ENCODE measurements at places on chromosomes 2 and 18.

DNA sequence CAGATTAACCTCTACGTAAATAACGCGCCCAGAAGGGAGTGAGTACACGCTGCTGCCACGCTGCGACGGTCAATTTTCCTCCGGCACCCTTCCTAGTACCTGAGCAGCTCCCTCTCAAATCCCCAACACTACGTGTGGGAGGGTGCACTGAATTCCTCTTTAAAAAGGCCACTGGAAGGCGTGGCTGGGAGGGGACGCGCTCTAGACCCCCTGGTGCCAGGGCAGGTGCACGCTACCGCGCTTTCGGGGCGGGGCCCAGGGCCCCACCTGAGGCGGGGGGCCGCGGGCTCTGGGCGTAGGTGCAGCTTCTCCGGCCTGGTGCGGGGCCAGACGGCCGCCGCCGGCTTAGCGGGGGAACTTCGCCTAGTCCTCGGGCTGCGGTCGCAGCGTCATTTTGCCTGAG, 668 bp upstream of the ANKRD12 start:
- DNase-seq: no peak

DNA sequence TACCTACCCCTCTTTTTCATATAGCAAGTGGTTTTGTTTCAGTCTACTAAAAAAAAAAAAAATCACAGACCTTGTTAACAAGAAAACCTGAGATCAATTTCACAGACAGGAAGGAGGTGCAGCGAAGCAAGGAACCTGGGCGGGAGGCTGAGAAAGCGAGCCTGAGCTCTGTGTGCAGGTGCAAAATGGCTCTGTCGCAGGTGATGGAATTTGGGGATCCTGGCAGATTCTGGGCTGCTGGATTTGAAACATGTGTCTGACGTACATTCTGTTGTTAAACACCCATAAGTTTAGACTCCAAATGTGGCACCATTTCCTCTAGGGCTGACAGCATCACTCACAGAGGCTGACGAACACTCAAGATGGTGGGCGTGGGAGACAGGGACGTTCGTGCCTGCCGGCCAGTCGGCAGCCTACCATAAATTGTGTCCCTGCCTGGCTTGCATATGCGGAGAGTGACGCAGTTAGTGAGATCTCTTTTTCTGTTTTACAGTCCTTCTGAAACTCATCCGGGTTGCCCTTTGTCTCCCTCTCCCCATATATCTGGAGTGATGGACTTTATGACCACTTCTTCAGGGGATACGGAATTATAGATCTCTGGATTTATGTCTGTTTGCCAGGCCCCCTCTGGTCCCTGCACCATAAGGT, 8.8 kb upstream of the DDX1 start:
- no peak for DNase-seq

- DNase-seq: no peak
These were observed 12.9 kb downstream of the ADCY3 start for GRCh38 chr2:24907116-24907515.

GRCh38 chr18:53375621-53376020, 848.8 kb downstream of the MBD2 start:
- DNase-seq: no peak

- DNase-seq: no peak
These were observed 25.3 kb downstream of the DYNAP start for GRCh38 chr18:54616220-54616848.

DNA sequence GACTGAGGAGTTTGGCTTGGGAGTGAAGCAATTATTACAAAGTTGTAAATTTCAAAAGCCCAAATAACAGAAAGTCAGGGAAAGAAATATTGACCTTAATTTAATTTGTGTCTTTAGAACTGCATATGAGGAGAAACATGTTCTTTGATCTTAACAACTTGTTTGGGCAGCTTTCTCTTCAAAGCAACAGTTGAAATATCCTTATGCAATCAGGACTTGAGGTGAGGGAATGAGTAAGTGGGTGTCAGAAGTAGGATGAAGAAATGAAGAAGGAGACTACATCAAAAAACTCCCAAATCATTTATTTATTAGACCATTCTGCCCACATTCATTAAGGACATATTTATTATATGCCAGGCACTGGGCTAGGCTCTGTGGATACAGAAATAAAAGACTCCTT, 129.4 kb downstream of the GCA start:
- DNase-seq: no peak

GRCh38 chr2:240705204-240705791, 13.6 kb downstream of the AQP12A start:
- no peak for DNase-seq

GRCh38 chr2:143936848-143937722, 582.8 kb downstream of the ZEB2 start:
- no peak for DNase-seq

DNA sequence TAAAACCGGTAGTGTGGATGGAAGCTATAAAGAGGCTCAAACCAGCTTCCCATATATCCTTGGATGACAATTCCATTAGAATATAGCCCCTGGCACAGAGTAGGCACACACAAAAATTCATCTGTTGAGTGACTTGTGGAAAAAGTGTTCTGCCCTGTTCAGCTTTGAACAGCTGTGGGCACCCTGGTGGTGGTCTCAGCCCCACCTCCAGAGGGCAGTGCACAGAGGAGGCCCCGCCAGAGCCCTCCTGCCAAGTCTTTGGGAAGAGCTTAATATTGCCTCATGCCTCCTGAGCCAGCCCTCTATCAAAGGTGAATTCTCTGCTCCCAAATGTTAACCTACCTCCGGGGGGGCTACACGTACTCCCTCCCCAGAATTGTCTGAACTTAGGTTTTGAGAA, 30.4 kb downstream of the EPAS1 start:
- DNase-seq: no peak

GRCh38 chr18:297936-298335, 30.1 kb upstream of the THOC1 start:
- DNase-seq: no peak

DNA sequence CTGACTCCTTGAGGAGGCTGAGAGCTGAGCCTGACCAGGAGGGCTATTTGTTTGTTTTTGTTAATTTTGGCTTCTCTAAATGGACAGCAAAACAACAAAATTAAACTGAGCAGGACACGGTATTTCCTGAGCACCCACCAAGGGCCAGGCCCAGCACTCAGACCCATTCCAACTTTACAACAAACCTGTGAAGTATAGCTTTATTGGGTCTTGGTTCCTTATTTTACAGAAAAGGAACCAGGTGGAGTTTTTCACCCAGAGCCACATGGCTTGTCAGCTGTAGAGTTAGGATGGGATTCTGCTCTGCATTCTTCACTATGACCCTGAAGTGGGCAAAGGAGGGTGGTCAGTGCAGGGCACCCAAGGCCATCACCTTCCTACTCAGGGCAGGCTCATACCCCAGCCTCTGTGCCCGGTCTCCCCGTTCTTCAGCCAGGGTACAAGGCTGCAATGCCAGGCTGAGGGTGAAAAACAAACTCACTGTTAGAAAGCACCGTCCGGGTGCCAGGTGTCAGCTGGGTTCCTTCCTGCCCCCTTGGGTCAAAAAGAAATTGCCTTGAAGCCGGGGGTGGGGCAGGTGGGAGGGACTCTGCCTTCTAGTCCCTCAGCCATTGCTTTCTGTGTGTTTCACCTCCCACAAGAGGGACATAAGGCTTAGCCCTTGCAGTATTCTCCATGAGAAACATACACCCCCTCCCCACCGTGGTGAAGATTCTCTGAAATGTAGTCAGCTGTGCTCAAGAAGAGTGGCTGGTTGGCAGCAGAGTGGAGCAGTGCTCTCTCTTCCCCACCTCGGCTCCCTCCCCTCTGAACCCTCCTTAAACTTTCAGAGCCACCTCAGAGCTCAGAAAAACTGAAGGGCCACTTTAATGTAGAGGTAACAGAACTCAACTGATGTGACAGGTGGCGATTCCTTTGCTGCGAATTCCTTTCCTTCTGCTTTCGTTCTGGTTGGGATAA, 2.2 kb downstream of the PSD4 start:
- DNase-seq: no peak

DNA sequence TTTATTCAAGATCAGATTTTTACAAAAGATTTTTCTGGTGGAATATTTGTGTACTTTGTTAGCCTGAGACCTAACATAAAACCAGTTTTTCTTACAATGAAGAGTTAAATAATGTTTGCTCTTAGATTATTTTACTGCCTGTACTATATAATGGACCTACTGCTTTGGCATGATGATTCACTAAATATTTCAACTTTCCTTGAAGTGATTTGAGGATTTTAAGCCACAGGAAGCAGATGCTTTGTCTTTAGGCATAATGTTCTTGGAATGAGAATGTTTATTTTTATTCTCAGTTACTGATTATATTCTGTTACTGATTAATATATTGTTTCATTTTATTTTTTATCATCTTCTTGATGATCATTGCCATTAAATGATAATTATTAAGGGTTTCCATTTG, 175.3 kb upstream of the LRP1B start:
- no peak for DNase-seq

GRCh38 chr2:11720752-11721151, 25.7 kb upstream of the LPIN1 start:
- DNase-seq: no peak

DNA sequence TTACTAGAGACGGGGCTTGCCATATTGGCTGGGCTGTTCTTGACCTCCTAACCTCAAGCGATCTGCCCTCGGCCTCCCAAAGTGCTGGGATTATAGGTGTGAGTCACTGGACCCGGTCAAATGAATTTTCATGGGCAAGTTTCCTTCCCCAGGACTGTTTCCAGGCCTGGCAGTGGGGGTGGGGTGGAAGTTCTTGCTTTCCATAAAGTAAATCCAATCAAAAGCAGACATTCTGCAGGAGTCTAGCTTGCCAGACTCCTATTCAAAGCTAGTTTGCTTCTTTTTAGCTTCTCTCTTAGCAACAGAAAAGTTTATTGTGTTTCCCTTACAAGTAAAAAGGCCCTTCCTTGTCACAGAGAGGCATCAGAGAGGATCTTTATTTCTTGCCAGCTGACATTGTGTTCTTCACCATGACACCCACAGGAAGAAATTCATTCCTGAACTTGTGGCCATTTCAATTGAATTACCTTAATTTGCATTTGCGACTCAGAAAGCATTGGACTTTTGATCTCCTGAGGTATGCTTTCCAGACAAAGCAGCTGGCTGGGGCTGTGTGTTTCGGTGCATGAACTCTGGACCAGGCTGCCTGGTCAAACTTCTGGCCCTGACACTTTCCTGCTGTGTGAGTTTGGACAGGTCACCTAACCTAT, 37.9 kb downstream of the LYPD1 start:
- DNase-seq: no peak

DNA sequence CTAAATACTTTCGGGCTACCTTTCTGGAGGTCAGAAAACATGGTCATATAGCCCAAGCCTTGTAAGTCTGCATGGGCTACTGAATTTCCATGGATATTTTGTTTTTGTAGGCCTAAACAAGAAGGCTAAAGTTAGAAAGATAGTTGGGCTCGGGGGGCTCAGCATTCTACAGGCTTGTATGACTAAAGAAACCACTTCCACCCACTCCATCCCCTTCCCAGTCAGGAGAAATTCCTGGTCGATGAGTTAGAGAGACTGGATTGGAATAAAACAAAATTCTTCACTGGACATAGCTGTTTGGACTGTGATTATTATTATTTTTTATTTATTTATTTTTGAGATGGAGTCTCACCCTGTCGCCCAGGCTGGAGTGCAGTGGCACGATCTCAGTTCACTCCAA, 539.4 kb upstream of the TNP1 start:
- DNase-seq: no peak

DNA sequence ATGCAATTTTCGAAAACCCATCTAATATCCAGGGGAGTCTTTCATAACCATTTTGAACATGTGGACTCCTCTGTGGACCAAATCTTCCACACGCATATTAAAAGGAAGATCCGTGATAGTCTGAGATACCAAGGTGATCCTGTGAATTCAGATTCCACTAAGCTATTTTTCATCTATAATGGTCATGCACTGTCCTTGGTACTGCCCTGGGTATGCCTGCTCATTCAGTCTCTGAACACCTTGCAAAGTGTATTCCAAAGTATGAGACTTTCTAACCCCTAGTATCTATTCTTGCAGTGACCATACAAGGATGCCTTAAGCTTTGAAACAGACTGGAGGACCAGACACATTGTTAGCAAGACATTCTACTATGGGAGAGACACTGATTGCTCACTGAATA, 217.6 kb upstream of the CCDC150 start:
- no peak for DNase-seq

DNA sequence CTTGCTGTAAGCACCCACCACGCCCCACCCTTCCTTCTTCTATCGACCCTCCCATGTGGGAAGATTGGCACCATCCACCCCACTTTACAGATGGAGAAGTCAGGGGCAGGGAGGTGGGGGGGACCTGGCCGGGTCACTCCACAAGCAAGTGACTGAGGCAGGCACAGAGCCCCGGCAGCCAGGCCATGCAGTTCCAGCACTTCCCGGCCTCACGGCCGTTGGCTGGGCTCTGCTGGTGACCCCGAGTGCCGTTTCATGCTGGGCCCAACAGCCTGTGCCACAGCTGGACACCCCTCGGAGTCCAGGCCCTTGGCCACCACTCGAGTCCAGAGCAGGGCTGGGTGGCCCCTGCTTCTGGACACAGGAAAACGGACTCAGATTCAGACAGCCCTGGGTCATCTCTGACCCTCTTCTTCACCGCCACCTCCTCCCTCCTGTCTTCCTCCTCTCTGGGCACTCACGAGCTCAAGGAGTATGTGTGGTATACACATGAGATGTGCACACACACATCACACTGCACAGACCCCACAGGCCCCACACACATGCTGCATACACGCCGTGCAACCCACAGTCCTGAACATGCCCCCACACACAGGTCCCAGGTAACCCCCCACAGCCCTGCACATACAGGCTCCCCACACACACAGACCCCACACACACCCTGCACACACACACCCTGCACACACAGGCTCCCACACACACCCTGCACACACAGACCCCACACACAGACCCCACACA, 89.3 kb upstream of the GPC1 start:
- no peak for DNase-seq

DNA sequence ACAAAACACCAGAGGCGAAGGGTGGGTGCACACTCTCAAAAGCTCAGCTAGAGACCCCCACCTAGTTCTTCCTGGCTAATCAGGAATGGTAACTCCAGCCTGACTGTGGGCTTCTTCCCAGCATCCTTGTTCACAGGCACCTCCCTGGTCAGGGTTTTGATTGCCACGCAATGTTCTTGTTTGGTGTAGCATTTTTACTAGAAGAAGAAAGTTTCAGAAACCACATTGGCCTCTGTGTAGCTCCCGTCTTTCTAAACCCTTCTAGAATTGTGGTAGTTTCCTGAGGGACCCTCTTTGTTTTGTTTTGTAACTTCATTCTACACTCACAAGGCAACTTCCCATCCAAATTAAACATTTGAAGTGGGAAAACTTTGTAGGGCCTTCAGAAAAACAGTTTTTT, 254.5 kb upstream of the EPAS1 start:
- DNase-seq: no peak

- DNase-seq: no peak
These were observed 124.2 kb upstream of the ITGB6 start for GRCh38 chr2:160324161-160324800.

DNA sequence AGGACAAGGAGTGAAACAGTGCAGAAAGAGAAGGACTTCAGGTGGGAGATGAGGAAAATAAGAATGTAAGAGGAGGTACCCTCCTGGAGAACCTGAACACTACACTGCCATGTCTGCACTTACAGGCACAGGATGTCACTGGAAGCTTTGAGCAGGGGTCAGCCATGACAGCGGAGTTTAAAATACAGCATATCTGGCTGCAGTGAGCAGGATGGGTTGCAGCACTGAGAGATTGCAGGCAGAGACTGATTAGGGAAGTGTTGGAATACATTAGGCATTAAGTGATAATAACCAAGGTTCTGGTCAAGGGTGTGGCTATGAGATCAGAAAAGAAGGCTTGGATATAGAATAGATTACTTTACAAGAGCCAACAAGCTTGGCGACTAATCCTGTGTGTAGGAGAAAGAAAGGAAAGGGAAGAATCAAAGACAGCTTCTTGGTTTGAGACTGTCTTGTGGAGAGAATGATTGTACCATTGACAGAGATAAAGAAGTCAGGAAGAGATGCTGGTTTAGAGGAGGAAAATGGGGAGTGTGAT, 171.1 kb upstream of the RBMS1 start:
- DNase-seq: no peak

Data from forelimb muscle (tissue), 1 donor.